Activated CD4-positive, alpha-beta memory T cell treated with anti-CD3 and anti-CD28 coated beads, Interleukin-2, amount 10 ng/mL, durations not matched to agents 7 days and 5 days (primary cell): ENCODE measurements at places on chromosomes 7 and 10.

GRCh38 chr7:83866582-83866981 is 217.6 kb upstream of the SEMA3E start:
- DNase-seq: no peak

DNA sequence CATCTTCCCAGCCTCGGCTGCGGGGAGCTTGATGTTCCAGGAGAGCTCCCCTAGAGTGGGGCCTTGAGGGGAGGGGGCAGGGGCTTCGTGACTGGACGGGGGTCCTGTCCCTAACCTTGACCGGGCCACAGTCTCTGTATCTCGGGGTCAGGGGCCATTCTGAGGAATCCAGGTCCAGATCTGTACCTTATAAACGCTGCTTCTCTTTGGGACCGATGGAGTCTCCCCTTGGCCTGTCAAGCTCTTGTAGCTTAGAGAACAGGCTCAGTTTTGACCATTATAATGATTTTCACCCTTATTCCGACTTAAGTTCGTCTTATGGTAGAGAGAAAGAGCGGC is 831 bp downstream of the ZKSCAN5 start:
- DNase-seq: no peak

- no peak for DNase-seq
Observed at GRCh38 chr10:22821501-22821900, 106.4 kb upstream of the ARMC3 start.

DNA sequence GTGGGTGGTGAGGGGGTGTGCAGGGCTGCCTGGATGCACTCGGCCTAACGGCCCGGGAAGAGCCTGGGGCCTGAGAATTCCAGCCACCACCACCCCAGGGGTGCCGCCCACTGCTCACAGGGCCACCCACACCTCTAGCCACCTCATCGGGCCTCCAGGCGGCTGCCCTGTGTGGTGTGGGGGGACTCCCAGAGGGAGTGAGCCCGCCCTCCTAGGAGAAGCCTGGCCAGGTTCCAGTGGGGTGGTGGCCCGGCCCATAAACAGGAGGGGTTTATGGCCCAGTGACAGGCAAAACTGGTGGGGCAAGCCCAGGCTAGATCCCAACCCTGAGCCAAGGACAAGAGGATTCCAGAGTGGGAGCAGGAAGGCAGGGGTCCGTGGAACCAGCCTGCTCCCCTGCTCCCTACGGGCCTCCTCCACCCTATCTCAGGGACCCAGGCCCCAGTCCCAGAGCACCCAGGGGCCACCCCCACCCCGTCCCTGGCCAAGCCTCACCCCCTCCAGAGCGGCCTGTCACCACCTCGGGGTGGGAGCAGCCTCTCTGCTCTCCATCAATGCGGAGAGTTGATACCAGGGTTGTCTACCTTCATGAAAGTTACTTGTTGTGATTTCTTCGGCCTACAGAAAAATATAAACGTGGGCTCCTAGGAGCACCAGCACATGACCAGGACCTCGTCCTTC is 20.2 kb upstream of the PDGFA start:
- no peak for DNase-seq

GRCh38 chr10:97517096-97517750 is 18.5 kb downstream of the UBTD1 start:
- DNase-seq: no peak

DNA sequence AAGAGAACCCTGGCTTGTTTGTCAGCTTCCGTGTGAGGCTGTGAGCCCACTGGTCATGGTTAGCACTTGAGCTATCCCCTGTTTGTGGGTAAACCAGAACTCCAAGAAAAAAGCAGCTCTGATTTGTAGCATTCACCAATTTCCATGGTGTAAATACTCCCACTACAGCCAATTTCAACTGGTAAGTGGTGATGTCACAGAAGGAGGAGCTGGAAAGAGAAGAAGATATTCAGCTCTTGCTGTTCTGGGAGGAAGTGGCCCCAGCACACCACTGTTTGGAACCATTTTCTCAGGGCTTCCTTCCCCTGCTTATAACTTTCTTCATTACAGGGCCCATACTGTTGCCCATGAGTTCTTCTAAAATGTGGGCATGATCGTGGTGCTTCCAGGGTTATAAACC is 500.1 kb upstream of the ZMIZ1 start:
- DNase-seq: no peak

DNA sequence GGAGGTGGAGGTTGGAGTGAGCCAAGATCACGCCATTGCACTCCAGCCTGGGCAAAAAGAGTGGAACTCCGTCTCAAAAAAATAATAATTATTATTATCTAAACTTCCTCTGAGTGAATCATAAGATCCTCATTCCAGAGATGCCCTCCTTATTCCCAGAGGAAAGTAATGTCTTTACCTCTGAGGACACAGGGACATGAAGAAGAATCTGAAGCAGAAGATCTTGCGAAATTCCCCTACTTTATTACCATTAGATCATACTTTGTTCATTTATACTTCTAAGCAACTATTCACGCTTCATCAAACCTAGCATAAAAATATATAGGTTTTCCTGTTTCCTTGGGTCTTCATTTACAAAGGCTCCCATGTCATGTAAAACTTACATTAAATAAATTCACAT is 143.1 kb downstream of the ETV1 start:
- DNase-seq: no peak

GRCh38 chr7:122442929-122443328 is 138.4 kb upstream of the FEZF1 start:
- DNase-seq: no peak

- no peak for DNase-seq
Observed at GRCh38 chr10:130638991-130639390, 502.8 kb downstream of the GLRX3 start.

- no peak for DNase-seq
Observed at GRCh38 chr10:92005978-92006377, 82.4 kb downstream of the BTAF1 start.

DNA sequence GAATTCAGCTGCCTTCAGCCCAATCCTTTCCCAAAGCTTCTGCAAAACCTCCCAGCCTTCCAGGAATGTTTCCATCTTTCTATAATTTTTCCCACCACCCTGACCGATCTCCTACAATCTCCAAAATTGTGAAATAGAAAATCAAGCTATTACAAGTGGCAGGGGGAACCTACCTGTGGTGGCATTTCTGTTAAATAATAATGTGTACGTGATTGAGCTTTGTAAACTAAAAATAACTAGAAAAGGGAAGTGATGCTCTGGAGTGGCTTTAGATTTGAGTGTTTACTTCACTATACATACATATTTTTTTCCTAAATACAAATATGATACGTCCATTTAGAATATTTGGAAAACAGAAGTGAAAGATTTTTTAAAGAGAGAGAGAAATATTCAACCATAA is 593.6 kb downstream of the GRM8 start:
- DNase-seq: no peak

- DNase-seq: no peak
Observed at GRCh38 chr7:100823140-100823525, 4.2 kb downstream of the EPHB4 start.

GRCh38 chr10:35739998-35740397 is 97.9 kb upstream of the FZD8 start:
- no peak for DNase-seq

GRCh38 chr10:112593023-112593422 is 146.0 kb downstream of the VTI1A start:
- DNase-seq: no peak
